Effector CD8-positive, alpha-beta T cell (primary cell): ENCODE measurements at places on chromosomes 1 and 21.

- DNase-seq = no peak
These were observed 61.1 kb downstream of the FYB2 start for GRCh38 chr1:56758135-56758534.

DNA sequence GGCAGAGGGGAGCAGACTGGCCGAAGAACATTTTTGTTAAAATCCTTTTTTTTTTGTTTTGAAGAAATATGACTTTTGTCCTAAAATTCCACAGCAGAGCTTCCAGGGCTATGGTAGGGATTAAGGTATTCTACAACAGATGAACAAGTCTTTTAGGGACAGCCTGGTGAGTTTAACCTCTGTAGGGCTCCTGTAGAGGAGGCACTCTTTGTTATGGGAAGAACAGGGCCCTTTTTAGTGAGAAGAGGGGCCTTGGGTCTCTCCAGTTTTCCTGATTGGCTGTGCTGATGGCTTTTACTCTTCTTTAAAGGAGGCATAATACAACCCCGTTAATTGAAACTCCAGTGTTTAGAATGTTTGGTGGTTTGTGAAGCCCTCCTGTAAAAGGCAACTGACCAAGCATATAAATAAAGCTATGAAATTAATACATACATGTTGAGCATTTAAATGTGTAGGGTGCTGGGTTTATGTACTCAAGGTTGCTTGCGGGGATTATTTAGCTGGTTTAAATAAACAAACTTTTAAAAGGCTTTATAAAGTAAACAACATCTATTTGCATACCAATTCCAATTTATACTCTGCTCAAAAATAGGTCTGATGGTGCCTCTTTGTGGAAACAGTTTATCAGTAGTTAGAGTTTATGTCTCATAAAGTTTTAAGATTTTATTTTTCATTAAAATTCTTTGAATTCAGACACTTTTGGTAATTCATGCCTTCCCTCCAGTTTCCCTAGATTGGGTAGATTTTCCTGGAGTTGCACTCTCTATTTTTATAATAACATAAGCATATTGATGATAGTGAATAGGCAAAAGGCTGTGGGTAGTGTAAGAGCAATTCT is 46.5 kb downstream of the PBX1 start:
- DNase-seq = no peak

- DNase-seq = no peak
These were observed 37.1 kb downstream of the LRRC40 start for GRCh38 chr1:70168283-70168682.

DNA sequence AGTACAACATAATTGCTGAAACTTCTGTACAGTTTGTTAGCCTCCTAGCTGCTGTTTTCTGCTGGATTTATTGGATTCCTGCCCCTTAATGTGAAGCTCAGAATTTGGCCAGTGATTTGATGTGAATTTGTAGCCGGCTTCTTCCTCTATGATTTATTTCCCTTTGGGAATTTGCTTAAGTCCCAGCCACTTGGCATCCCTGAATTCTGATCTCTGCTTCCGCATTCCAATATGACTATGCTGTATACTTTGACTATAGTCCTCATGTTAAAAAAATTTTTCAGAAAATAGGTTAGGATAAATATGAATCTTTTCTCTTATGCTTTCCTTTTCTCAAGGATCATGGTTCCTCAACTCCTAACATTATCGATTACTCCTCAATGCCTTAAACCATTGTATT is 12.4 kb upstream of the LRIF1 start:
- DNase-seq = no peak

- no peak for DNase-seq
These were observed 28.0 kb downstream of the DENND2D start for GRCh38 chr1:111172463-111172862.
